Testis (tissue), 5 donors: ENCODE measurements at places on chromosomes 7 and 10.

DNA sequence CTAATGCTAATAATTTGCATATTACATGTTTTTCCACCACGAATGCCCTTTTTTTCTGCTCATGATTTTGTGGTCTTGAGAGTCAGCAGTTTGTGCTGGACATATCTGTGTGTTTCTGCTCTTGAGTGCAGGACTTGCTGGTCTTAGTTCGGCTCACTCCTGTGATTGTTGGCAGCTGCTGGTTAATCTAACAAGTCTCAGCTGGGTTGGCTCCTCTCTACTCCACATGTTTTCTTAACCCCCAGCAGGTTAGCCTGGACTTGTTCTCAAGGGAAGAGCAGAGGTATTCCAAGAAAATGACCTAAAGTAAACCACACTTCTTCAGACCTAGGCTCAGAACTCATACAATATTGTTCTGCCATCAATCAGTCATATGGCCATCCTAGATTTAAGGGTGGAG is 1238.9 kb downstream of the XPNPEP1 start:
- no peak for DNase-seq

DNA sequence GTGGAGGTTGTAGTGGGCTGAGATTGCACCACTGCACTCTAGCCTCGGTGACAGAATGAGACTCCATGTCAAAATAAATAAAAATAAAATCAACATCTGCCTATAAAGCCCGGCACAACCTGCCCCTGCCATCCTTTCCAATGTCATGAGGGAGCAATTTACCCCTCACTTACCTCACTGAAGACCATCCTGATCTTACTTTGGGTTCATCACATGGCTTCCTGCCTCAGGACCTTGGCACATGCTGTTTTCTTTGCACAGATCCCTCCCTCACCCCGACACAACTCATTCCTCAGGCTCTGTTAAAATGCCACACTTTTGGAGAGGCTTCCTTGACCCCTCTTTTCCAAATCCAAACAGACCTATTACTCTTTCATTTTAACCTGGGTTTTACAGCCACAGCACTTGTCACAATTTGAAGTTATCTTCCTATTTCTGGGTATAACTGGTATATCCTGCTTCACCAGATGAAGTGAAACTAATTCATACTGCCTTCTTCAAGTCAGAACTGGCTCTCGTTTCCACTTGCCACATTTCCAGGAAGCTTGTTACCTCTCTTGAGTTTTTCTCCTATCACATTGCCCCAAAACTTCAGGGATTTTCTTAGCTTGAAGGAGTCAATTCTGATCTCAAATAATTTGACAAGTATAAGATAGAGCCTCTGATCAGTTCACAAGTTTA is 69.3 kb upstream of the PARD3 start:
- no peak for DNase-seq

- no peak for DNase-seq
Observed at GRCh38 chr10:51001587-51001986, 72.7 kb upstream of the PRKG1 start.

GRCh38 chr10:51860257-51860656 is 160.9 kb upstream of the CSTF2T start:
- no peak for DNase-seq

DNA sequence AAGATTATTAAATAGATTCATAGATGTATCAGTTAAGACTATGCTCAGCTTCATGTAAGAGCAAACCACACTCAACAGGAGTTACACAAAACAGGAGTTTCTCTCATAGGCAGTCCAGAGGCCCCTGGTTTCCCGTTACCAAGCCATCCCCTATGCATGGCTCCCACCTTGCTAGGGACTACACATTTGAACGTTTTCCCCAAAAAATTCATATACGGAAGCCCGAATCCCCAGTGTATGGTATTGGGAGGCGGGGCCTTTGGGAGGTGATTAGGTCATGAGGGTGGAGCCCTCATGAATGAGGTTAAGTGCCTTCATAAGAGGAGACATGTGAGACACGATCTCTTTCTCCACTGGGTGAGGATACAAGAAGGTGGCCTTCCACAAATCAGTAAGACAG is 29.1 kb downstream of the RSU1 start:
- no peak for DNase-seq

DNA sequence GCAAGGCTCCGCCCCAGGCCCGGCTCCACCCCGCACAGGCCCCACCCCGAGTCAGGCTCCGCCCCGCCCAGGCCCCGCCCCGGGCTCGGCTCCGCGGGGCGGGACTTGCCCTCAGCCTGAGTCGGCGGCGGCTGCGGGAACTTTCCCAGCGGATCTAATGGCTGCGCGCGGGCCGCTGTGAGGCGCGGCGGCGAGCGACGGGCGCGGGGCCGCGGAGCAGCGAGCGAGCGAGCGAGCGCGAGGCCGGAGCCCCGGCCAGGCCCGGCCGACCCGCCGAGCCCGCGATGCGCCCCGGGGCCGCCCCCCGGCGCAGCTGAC is at the start of gene INPP5A:
INPP5A (plus strand) TSS at position 104 of the 318 bp plus-strand sequence. CDS start 310 bp downstream, outside the sequence.
- DNase-seq, result no peak

- DNase-seq, result no peak
Observed at GRCh38 chr10:79250259-79250658, 97.0 kb upstream of the PPIF start.

GRCh38 chr10:124738441-124738840 is 5.7 kb downstream of the FAM53B start:
- DNase-seq, result no peak

DNA sequence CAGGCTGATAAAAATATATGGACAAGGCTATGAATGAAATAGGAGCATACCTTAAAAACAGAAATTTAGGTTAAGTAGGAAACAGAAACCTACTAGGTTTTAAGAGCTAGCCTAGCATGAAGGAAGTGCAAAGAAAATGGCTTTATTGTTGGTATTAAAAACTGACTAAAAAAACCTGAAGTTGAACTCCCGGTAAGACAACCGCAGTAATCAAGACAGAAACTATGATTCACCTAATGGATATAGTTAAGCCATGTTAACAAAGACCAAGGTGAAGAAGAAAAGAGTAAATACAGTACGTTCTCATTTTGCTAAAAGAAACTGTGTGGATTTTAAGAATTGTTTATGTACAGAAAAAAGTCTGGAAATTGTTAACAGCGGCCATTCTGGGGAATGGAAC is 2.5 kb downstream of the RTKN2 start:
- DNase-seq, result no peak

- no peak for DNase-seq
Observed at GRCh38 chr10:125232841-125233240, 72.5 kb upstream of the CTBP2 start.

DNA sequence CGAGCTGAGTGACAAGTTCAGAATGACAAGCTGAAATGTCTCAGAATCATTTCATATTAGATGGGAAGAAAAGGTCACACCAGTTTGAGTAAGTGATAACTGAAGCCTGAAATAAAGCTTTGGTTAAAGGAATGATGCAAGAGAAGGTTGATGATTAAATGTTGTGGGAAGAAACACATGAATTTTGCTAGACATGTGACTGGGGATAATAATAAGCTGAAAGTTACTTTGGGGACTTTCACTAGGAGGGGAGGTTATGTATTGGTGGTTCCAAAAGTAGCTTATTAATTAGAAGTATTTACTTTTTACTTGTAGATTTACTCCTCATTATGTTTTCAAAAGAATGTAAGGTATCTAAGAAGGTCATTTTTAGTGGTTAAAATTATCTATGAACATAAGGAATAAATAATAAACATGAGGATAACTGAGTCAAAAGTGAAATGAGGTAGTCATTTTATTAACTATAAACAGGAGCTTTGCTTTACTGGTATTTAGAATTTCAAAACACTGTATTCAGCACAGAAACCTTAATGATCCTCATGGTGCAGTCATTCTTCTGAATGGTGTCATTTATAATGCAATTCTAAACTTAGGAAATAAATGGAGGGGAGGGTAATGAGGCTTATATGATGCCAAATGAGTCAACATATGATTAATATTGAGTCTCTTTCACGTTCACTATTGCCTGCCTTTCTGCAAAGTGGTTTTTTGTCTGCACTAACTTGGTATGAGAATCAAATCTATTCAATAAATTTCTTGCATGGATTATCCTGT is 63.7 kb downstream of the PRKG1 start:
- no peak for DNase-seq

DNA sequence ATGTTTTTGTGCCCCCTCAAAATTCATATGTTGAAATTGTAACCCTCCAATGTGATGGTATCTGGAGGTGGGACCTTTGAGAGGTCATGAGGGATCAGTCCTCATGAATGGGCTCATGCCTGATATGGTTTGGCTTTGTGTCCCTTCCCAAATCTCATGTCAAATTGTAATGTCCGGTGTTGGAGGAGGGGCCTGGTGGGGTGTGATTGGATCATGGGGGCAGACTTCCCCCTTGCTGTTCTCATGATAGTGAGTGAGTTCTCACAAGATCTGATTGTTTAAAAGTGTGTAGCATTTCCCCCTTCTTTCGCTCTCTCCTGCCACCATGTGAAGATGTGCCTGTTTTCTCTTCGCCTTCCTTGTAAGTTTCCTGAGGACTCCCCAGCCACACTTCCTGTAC is 53.4 kb downstream of the TLL2 start:
- no peak for DNase-seq

- no peak for DNase-seq
Observed at GRCh38 chr7:149815121-149815520, 23.1 kb upstream of the ZNF862 start.

DNA sequence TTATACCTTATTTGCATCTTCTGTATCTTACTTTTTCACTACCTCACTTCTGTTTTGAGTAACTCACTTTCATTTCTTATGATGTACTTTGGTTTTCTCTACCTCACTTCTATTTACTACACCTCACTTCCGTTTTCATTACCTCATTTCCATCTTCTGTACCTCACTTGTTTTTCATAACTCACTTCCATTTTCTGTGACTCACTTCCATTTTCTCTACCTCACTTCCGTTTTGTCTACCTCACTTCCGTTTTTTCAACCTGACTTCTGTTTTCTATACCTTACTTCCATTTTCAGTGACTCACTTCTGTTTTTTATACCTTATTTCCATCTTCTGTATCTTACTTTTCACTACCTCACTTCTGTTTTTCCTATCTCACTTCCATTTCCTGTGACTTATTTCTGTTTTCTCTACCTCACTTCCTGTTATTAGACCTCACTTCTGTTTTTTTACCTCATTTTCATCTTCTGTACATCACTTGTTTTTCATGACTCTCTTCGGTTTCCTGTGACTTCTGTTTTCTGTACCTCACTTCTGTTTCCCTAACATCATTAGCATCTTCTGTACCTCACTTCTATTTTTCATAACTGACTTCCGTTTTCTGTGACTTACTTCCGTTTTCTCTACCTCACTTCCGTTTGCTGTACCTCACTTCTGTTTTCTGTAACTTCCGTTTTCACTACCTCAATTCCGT is 493.1 kb upstream of the AKR1E2 start:
- DNase-seq, result no peak

- no peak for DNase-seq
Observed at GRCh38 chr10:123904834-123905409, 13.3 kb upstream of the CPXM2 start.

DNA sequence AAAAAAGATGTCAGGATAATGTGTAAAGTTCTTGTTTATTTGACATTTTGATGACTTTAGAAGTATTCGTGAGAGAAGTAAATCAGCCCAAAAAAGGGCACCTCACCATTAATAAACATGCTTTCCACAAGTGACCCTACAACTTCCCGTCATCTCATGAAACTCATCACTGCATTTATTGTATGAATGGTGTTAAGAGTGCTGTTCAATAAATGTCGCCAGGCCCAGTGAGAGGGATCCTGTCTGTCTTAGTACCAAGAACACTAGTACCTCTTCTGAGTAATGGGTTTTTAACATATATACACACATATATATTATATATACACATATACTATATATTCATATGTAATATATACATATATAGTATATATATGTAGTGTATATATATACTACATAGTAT is 61.9 kb downstream of the TMEM26 start:
- no peak for DNase-seq

DNA sequence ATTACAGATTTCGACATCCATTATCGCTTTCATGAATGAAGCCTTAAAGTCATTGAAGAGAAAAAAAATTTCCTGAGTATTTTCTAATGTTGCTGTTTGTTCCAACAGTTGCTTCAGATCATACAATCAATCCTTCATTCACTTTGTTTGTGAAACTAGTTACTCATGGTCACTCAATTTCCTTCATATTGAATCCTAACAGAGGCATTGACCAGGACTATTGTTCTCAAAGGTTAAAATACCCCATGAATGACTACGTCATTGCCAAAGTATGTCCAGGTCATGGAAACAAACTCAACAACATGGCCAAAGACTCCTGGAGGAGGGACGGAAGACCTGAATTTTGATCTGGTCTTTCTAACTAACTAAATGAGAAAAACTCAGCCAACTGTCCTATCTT is 54.0 kb upstream of the ABCB5 start:
- no peak for DNase-seq

DNA sequence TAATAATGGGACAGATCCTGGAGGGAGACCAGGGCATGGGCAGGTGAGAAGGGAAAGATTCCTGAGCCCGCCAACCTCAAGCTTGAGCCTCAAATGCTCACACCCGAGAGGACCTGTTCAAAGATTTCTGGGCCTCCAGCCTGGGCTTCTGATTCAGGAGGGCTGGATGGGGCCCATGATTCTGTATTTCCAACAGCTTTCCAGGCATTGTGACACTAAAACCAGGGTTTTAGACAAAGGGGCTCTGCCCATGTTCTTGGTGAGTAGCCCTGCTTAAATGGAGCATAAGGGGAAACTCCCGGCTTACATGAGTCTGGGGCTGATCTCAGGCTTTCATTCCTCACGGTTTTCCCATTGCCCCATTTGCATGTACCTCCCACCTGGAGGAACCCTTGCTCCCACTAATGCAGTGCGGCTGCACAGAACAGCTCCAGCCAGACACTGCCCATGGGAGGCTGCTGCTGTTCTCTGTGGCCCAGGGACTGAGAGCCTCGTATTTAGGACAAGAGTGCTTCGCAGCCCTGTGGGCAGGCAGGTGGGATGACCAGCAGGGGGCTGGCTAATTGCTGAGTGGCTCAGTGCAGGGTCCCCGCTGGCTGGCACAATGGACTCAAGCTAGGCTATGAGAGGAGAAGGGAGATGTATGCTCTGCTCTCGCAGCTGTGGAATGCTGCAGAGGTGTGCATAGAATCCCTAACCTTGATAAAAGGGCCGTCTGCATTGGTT is 135.3 kb upstream of the COBL start:
- no peak for DNase-seq

DNA sequence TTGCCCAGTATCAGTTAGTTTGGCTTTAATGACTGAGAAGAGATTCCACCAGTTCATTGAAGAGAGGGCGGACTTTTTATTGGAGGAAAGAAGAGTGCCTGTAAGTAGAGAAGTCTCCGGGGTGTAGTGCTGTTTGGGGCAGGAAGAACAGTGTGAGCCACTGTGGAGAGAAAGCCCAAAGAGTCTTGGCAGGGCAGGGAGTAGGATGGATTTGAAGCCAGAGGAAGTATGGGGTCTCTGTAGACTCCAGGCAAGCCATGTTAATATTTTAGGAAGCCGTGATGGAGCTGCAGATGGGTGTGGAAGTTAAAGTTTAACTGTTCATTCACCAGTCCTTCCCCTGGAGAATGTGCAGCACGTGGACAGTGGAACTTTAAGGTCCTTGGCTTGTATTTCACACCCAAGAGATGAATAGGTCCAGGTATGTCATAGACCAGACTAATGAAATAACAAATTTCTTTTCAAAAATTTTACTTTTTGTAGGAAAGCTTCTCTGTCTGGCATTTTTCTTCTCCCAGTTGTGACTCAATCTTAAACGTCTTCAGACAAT is 54.1 kb downstream of the TCF7L2 start:
- DNase-seq, result no peak

- no peak for DNase-seq
Observed at GRCh38 chr10:80144696-80145131, 12.2 kb downstream of the PLAC9 start.

- DNase-seq, result no peak
Observed at GRCh38 chr10:116170815-116171250, 102.2 kb downstream of the GFRA1 start.
